ENCODE measurements at places on chromosomes 7 and 10. TPM values are rescaled to one million over a fixed set of nuclear protein-coding genes. Genes with fewer than 3 reads are reported as not detected.

- H3K27me3 ChIP-seq = no peaks in the 10 kb centered on the region
- no peak for DNase-seq
- H3K36me3 ChIP-seq = no peaks in the 10 kb centered on the region
- H3K4me3 ChIP-seq = no peak overlapping the region
- H3K4me1 ChIP-seq = no peaks in the 10 kb centered on the region
- H3K27ac ChIP-seq = no peak overlapping the region
Observed at GRCh38 chr7:107843184-107843583, 40.2 kb upstream of the SLC26A3 start.

DNA sequence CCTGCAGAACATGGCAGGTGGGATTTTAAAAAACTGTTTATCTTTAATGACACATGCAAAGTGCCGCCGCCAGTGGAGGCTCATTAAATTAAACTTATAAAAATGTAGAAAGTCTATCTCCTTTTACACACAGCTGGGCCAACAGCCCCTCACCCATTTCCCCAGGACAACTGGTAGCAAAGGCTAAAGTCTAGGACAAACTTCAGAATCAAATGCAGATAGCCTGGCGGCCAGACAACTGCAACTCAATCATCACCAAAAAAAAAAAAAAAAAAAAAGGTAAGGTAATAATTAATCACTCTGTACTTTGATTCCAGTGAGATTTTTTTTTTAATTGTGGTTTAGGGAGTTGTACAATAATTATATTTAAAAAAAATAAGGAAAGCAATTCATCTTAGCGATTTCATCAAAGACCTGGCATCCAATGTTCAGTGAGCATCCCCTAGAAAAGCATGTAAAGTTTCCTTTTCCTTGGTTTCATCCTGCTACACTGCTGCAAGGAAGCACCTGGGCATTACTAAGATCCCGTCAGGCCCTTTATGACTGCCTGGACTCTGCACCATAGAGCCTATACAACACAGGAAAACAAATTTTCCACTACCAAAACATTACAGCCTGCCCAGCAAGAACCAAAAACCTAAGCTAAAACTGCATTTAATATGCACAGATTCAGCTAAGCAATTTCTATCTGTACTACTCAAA, 98.5 kb downstream of the GRB10 start:
- H3K4me1 ChIP-seq = peaks cover 54% of the 10 kb centered on the region
- H3K36me3 ChIP-seq = peaks cover 13% of the 10 kb centered on the region
- DNase-seq = no peak
- H3K27ac ChIP-seq = peak overlapping the region; percentile 81
- no peaks in the 10 kb centered on the region for H3K27me3 ChIP-seq

GRCh38 chr10:132467464-132468149, 70.0 kb upstream of the INPP5A start:
- H3K36me3 ChIP-seq = no peaks in the 10 kb centered on the region
- no peaks in the 10 kb centered on the region for H3K27me3 ChIP-seq
- no peak overlapping the region for H3K4me3 ChIP-seq
- H3K4me1 ChIP-seq = peaks cover 85% of the 10 kb centered on the region
- peak overlapping the region; percentile 100 for H3K27ac ChIP-seq

GRCh38 chr10:86878983-86879713, 78.3 kb downstream of the MMRN2 start:
- peaks cover 10% of the 10 kb centered on the region for H3K36me3 ChIP-seq
- no peak overlapping the region for H3K27ac ChIP-seq
- H3K4me1 ChIP-seq = peaks cover 6% of the 10 kb centered on the region
- no peaks in the 10 kb centered on the region for H3K27me3 ChIP-seq

GRCh38 chr7:46806856-46807255, 775.1 kb downstream of the TNS3 start:
- DNase-seq = no peak
- H3K27me3 ChIP-seq = no peaks in the 10 kb centered on the region
- no peaks in the 10 kb centered on the region for H3K36me3 ChIP-seq

DNA sequence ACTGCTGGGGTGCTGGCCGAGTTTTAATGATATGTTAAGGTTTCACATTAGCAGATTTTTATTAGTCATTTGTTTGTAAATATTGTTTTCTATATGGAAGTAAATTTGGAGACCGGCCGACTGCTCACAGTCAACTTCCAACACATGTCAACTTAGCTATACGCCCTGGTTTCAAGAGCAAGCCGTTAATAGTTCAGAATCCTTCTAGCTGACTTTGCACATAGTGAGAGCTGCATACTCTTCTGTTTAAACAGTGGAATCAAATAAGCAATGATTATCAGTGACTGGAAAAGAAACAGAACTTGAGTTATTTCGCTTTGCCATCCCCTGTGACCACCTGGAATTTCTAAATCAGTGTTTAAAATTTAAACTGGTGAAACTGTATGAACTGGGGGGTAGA, 109.9 kb downstream of the PFKFB3 start:
- no peaks in the 10 kb centered on the region for H3K27me3 ChIP-seq
- no peak overlapping the region for H3K27ac ChIP-seq

DNA sequence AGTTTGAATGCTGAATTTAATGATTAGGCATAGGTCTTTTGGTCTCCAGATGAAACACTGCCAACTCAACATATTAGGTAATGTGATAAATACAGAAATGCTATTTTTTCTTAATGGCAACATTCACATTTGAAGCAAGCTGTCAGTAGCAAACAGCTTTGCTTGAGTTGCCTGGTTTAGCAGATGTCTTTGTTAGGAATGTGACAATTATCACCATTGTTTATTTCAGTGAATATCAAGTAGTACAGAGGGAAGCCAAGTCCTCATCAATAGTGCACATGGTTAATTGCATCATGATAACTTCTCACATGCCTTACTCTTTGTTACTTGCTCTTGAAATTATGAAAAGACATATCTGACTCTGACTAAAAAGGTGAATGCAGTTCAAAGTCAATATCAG, 23.7 kb upstream of the SEPTIN7 start:
- no peak overlapping the region for H3K4me3 ChIP-seq
- no peak for DNase-seq
- no peaks in the 10 kb centered on the region for H3K36me3 ChIP-seq
- no peak overlapping the region for H3K27ac ChIP-seq
- H3K27me3 ChIP-seq = no peaks in the 10 kb centered on the region
- no peaks in the 10 kb centered on the region for H3K4me1 ChIP-seq

DNA sequence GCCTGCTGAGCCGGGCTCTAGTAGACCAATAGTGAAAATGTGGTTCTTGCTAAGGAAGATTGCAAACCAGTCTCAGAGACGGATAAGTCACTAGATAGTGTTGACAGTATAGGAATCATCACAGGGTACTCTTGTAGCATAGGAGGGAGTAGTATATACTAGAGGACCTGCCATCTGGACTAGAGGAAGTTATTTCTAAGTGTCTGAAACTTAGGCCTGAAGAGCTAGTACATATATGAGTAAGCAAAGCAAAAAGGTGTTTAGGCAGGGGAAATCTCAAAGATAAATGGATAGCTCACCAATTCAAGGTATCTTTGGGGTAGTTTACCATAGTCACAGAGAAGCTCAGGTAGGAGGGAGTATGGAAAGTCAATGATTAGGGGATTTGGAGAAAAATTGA, 428.1 kb downstream of the CNTNAP2 start:
- no peaks in the 10 kb centered on the region for H3K27me3 ChIP-seq
- no peak overlapping the region for H3K4me3 ChIP-seq
- H3K4me1 ChIP-seq = no peaks in the 10 kb centered on the region
- no peak for DNase-seq
- H3K27ac ChIP-seq = no peak overlapping the region
- no peaks in the 10 kb centered on the region for H3K36me3 ChIP-seq

AKR1C8 gene
- not detected for total RNA-seq

OR2A42 gene
- total RNA-seq = not detected

TMEM225B gene
- total RNA-seq = not detected

CPA1 gene
- not detected for total RNA-seq

AZGP1 gene
- 2.5 TPM for total RNA-seq

NUPR2 gene
- total RNA-seq = not detected
